ENCODE measurements at places on chromosomes 1 and 21.

- DNase-seq = no peak
These were observed 412.2 kb downstream of the MATN1 start for GRCh38 chr1:30310966-30311742.

- no peak for DNase-seq
These were observed 43.1 kb downstream of the RASSF5 start for GRCh38 chr1:206550446-206550845.

DNA sequence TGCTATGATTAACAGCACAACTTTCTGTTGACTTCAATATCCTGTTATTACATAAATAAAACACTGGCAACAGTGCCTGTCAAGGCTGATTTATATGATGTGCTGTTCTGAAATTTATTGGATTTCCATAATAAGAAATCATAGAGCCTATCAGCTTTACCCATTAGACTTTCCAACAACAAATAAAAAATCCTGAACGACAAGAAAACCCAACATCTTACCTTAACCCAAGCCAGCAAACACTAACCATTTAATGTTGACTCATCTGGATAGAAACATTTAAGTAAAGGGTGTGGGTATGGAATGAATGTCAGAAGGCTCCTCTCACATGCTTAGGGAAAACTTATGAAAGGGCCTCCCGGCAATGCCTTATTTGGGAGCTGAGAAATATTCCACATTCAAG lies 165.1 kb downstream of the SLC45A1 start:
- DNase-seq = no peak

- no peak for DNase-seq
These were observed 36.3 kb downstream of the SDC3 start for GRCh38 chr1:30872033-30872947.

DNA sequence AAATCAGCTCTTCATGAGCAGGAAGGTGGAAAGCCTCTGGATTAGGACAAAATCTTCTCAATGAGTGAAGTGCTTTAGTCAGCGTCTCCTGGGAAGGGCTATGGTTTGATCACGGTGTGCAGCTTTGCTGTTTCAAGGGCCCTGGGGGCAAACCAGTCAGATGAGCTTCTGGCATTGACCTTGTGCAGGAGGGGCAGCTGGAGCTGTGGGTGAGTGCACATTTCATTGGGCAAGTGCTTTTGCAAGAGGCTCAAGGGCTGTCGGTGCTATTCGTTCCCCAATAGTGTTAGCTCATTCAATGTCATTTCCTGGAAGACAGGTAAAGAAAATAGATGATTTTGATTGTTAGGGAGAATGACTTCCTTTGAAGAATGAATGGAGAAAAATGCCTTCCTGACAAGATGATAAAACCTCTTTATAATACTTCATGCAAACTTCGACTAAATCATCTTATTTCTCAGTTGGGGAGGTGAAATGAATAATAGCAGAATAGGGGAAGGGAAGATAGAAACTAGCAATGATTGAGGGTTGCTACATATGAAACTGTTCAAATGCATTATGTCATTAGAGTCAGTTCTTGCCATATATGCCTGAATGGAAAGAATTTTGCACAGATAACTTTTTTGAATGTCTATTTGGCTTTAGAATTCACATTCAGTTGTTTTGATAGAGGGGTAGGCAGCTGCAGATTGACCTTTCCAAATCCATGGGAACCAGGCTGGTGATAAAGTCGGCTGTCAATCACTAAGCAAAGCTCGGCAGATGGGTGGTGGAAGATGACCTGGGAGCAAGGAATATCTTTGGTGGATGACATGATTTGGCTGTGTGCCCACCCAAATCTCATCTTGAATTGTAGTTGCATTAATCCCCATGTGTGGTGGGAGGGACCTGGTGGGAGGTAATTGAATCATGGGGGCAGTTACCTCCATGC lies 12.9 kb upstream of the DISC1 start:
- no peak for DNase-seq

DNA sequence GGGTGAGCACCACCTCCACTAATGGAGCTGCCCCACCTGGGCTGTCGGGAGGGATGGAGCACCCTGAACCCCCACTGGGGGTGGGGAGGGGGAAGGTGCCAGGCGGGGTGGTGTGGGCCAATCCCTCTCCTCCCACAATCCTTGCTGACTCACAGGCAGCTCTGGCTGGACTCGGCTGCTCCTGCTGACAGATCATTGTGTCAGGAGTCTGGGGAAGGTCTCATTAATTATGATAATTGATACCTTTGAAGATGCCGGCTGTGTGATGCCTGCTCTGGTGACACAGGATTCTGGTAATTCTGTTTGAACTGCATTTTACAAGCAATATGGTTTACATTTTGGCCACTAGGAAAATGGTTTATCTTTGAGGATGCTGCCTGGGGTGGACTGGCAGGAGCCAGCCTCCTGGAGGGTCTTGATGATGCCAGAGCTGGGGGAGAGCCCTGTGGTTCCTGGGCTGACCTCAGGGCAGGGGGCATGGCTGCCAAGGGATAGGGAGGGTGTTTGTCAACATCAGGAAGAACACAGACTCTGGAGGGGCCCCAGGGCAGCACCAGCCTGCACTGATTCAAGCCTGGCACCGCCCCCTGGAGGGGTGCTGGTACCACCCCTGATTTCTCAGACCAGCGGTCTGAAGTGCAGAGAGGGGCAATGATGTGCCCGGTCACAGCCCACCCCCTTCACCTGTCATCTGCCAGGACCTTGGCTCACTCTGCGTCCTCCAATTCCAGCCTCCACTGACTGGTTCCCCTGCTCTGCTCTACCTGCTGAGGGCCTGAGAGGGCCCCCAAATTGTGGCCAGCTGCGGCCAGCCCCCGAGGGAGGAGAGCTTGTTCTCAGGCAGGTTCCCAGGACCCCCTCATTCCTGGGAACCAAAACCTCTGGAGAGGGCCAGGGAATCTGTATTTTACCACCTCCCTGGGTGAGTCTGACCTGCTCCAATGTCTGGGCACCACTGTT lies 338.8 kb downstream of the MATN1 start:
- no peak for DNase-seq

GRCh38 chr1:197985351-197985750 lies 68.2 kb downstream of the LHX9 start:
- DNase-seq = no peak

GRCh38 chr1:219227360-219228057 lies 53.8 kb downstream of the LYPLAL1 start:
- no peak for DNase-seq

DNA sequence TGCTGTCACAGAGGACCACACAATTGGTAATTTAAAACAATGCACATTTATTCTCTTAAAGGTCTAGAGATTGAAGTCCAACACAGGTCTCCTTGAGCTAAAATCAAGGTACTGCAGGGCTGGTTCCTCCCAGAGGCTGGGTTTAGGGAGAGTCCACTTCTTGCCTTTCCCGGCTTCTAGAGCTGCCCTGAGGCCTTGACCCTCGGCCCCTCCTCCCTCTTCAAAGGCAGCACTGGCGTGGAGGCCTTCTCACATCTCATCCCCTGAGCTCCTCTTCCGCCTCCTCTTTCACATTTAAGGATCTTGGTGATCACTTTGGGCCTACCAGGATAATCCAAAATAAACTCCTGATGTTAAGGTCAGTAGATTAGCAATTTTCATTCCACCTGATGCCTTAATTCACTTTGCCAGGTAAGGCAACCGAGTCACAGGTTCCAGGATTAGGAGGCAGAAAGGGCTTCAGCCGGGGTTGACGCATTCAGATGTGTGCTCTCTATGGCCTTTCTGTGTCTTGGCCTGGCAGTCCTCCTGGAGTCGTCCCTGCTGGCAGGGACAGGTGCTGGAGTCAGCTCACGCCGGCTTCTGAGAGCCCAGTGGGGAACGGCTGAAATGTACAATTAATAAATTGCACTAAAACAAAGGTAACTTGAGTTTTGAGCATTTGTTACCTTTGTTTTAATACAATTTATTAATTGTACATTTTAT lies 61.2 kb upstream of the ABCG1 start:
- no peak for DNase-seq

GRCh38 chr1:73784026-73784425 lies 413.9 kb downstream of the LRRIQ3 start:
- DNase-seq = no peak

GRCh38 chr1:167561753-167562152 lies 8.2 kb upstream of the CREG1 start:
- DNase-seq = no peak
